ENCODE measurements at places on chromosomes 7 and 10.
A peak's percentile ranks its signal among the peaks of the same experiment; 100 is the strongest.

- DNase-seq, result no peak
Observed at GRCh38 chr10:96500519-96500918, 13.2 kb downstream of the TLL2 start.

- peak; percentile 44 for DNase-seq
Observed at GRCh38 chr10:28135258-28135657, 136.4 kb upstream of the ODAD2 start.

GRCh38 chr10:100000109-100000644, 9.6 kb downstream of the DNMBP start:
- no peak for DNase-seq

- DNase-seq, result no peak
Observed at GRCh38 chr10:119495545-119495944, 47.0 kb downstream of the RGS10 start.

DNA sequence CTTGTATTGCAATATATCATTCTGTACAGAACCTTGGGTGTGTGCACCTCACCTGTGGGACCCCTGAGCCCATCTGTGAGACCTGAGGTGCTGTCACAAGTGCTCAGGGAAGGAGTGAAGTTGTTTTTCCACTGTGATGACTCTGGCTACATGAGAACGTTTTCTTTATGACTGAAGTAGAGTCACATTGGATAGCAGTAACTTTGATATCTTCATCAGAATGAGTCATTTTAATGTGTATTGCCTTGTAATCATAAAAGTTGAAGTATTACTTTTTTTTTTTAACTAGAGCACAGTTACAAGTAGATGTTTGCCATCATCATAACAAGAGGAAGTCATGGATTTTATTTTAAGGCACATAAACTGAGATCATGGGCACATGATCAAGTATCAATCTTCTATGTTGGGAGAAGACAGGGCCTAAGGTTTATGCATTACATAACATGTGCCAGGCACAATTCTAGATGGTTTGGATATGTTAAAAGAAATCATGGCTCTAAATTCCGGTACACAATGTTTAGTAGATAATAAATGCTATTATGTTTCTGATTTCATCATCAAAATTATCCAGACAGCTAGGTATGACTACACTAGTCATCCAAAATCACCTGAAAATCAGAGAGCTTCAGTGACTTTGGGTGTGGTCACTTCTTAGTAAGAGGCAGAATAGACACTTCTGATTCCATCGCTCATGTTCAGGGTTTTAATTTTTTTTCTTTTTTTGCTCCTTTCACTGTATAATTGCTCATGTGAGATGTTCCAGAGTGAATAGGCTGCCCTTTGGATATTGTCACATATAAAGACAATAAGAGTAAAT, 82.7 kb upstream of the KLF6 start:
- no peak for DNase-seq

- DNase-seq, result no peak
Observed at GRCh38 chr7:36775061-36775620, 50.8 kb upstream of the AOAH start.

DNA sequence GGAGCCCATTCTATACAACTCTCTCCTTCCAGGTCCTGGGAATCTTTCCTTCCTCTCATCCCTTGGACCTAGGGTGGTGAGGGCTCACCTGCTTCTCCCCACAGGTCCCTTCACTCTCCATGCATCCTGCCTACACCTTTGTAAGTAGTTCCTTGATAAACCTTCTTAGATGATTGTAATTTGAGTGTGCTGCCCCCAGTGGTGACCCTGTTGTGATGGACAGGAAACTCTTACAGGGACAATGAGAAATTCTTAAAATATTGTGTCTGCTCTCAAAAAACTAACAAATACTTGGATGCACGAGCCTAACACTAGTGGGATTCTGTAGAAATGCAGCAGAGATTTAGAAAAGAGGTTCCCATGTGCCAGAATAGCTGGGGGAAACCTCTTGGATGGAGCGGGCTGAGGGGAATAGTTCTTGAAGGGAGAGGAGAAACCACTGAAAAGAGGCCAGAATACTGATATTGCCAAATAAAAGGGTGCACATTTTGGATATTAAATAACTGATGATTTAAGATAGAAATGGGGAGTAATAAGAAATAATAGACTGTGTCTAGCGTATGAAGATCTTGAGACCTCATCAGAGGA, 6.7 kb upstream of the PAXIP1 start:
- no peak for DNase-seq

- DNase-seq, result no peak
Observed at GRCh38 chr7:135285547-135286233, 52.1 kb downstream of the STRA8 start.

GRCh38 chr10:61097026-61097425, 153.0 kb upstream of the RHOBTB1 start:
- DNase-seq, result no peak

DNA sequence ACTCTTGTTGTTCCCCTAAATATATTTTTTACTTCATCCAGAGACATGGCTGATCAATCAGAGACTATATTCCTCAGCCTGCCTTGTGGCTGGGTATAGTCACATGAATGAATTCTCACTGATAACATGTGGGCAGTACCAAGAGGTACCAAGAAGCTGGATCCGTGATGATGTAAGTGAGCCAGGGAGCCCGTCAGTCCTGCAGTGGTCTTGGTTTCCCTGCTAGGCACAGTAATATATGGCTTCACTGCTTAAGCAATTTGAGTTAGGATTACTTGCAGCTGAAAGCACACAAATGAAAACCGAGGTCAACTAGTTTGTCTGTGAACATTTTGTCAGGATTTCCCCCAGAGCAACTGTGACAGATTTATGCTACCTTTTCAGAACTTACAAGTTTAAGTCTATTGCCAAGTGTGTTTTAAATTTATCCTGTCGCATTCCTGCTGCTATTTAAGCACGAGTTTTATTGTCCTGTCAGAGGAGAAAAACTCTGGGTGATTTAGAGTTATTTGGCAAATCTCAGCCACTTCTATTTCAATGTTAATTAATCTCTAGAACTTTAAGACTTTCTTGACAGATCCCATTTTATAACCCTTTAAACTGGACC, 381.8 kb downstream of the PHF14 start:
- no peak for DNase-seq

DNA sequence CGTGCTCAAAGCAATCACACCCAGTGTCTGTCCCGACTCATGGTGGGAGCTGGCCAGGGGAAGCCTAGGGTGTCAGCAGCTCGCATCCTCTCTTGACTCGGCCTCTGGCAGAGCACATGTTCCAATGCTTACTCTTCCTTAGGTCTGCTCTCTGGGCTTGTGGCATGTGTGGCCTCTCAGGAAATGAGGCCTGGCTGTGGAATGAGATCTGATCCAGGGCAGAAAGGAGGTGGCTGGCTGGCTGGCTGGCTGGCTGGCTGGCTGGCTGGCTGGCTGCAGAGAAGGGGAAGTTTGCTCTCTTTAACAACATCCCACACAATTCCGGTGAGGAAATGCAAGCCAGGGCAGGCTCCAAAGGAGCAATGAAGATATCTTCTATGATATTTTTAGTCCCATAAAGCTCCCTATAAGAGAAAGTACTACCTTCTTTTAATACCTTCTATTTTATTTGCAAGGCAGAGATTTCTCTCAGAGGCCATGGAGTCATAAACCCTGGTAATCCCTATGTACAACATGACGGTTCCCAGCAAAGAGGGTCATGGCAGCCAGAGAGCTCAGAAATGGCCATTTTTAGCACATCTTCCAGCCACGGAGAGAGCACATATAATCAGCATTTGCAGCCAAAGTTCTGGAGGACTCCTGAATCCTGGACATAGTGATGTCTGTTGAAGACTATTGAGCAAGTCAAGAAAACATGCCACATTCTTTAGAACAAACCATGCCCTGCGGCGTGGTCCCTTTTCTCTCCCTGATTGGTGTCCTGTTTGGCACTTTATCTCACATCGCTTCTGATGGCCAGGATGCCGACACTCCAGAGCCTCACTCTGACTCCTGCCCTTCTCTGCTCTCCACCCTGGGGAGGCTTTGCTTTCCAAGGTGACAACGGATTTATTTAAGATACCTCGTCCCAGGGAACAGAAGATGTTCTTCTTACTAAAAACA, 153.7 kb downstream of the FANK1 start:
- DNase-seq, result peak; percentile 32

- no peak for DNase-seq
Observed at GRCh38 chr10:33036670-33037069, 78.6 kb upstream of the ITGB1 start.

GRCh38 chr10:118965096-118965495, 64.4 kb upstream of the NANOS1 start:
- no peak for DNase-seq

DNA sequence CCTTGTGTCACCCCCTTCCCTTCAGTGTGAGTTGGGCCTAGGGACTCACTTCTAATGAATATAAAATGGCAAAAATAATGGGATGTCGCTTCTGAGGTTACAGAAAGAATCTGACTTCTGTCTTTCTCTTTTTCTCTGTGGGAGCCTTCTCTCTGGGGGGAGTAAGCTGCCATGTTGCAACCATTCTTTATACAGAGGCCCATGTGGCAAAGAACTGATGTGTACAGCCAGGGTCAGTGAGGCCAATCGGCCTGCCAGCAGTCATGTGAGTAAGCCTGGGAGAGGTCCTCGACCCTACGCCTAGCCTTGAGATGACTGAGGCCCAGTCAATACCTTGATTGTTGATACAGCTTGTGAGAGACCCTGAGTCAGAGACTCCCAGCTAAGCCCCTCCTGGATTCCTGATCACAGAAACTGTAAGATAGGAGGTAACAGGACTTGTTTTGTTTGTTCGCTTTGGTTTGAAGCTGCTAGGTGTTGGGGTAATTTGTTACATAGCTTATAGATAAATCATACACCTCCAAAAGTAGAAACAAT, 1.7 kb downstream of the TCAF1 start:
- no peak for DNase-seq

GRCh38 chr10:104345941-104346340, 7.7 kb upstream of the ITPRIP start:
- DNase-seq, result no peak

- no peak for DNase-seq
Observed at GRCh38 chr7:41975849-41976248, 261.2 kb downstream of the GLI3 start.

Measured in GM04504 (cell line).